ENCODE measurements at places on chromosomes 12 and 14.

DNA sequence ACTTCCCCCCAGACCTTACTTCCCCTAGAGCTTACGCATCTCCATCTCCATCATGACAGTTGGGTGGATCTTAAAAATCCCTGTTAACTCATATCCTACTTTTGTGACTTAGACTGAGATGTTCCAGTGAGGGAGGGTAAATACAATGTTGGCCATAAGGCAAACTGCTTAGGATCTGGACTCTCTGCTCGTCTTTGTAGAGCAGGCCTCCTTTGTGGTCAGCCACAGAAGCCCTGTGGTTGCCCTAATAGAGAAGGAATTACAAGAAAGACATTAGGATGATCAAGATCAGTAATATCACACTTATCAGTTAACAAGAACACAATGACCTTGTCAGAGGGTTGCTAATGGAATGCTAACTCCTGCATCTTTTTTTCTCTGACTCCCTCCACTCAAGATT is 52.0 kb downstream of the TMEM132C start:
- no peak for DNase-seq

GRCh38 chr12:64236549-64236948 is 14.5 kb upstream of the KICS2 start:
- no peak for DNase-seq

DNA sequence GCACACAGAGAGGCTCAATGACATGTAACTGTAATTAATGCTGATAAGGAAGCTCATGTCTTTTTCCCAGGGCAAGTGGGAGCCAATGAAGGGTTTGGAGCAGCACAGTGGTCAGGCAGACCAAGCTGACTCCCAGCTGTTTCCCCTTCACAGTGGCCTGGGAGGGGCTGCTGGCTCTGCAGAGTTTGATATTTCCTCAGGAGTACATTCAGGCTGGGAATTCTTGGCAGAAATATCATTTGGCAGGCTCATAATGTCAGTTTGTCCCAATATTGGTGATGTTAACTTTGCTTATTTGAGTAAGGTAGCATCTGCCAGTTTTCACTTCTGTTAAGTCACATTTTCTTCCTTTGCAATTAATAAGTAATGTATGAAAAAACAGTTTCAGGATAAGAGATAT is 247.0 kb downstream of the EMP1 start:
- DNase-seq = no peak

DNA sequence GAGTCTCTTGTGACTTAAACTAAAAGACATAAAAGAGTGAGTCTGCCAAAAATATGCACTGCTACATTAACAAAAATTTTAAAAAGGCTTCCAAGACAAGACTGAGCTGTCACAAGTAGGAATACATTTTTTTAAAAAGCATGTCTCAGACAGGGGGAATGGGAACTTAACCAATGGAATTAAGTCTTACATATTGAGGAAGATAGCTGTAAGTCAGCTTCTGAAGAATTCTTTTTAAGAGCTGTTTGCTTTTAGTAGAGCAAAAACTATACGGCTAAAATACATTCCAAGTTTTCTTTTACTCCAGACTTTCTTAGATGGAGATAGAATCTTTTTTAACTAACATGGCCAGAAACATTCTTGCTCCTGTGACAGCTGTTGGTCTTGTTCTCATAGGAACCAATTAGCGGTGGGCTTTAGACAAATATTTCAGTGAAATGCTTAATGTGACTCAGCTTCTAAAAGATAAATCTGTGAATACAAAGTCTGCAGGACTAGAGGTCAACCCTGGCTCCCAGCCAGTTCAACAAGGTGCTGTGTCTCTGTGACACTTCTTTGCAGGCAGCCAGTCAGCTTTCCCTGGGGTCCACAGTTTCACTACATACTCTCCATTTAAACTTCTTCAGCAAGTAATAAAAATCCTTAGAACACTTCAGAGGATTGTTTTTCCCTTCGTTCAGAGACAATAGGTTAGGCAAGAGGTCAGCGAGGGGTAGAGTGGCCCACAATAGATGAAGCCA is 187.6 kb downstream of the NAV3 start:
- no peak for DNase-seq

DNA sequence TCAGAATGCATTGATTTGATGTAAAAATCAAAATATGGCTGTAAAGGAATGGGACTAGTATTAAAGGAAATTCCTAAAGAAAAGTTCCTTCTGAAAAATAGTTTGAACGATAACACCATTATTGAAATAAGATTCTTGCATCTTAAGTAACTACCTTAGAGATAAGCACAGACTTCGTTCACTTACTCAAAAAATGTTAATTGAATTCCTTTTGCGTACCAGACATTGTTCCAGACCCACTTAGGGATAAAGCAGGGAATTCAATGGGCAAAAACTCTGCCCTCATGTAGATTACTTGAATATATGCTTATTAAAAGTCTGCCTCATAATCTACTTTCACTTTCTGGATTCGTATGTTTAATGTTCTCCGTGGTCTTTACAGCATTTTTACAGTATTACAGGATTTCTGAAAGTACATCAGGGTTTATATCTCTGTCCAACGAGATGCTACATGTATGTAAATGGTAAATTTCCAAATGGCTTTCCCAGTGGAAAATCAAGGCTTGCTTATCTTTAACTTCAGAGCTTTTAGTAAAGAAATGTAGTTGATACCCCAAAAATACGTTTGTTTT is 213.7 kb downstream of the GXYLT1 start:
- DNase-seq = no peak

DNA sequence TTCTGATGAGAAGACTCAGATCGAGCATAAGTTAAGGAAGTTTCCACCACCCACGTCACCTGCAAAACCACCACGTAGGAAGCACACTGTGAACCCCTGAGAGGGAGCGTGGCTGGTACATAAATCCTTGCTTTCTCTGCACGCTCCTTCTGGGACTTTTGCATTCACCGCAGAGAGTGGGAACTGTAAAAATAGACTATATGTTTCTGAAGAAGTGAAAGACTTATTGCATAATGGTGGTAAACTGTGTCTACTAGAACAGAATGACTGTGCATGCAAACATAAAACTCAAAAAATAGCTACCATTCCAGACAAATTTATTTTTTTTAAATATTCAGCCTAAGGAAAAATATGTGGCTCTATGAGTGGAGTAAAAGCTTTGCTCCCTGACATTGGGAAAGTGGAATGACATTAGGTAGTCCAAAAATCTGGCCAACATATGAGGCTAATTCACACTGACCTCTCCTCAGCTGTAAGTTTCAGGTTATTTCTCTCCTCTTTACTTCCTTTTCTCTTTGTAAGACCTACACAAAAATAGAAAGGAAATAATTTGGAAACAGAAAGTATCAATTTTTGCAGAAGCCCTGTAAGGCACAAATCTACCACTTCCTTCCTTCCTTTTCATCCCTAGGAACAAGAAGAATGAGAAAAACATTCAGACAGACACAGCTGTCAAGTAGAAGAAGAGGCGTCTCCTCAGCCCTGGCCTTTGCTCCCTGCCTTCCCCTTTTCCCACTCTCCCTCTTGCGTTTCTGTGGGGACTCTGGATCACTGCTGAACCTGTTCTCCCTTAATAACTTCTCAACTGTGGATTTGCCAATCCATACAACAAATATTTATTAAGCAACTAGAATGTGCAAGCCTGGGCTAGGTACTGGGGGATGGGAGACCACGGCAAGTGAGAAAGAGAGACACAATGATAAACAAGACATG is 264.3 kb upstream of the FOXN3 start:
- DNase-seq = no peak

- no peak for DNase-seq
Observed at GRCh38 chr12:97301576-97301975, 161.0 kb upstream of the RMST start.

GRCh38 chr12:128388461-128389000 is 121.6 kb downstream of the TMEM132C start:
- DNase-seq = no peak

DNA sequence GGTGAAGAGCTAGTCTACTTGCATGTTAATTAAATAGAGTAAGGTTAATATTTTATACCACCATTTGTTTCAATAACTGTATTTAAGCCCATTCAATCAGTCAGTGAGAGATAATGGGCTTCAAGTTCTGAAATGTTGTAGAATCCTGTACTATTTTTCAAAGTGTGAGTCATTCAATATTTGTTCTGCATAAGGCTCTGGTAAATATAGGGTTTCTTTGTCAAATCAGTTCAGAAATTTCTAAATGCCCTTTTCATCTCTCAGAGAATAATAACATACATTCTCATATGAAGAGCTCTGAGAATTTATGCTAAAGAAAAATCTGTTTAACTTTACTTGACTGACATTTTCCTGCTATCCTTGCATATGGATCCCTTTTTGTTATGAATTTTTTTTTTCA is 493.3 kb downstream of the TMTC2 start:
- no peak for DNase-seq

GRCh38 chr12:113070117-113070906 is 13.8 kb downstream of the DTX1 start:
- no peak for DNase-seq

DNA sequence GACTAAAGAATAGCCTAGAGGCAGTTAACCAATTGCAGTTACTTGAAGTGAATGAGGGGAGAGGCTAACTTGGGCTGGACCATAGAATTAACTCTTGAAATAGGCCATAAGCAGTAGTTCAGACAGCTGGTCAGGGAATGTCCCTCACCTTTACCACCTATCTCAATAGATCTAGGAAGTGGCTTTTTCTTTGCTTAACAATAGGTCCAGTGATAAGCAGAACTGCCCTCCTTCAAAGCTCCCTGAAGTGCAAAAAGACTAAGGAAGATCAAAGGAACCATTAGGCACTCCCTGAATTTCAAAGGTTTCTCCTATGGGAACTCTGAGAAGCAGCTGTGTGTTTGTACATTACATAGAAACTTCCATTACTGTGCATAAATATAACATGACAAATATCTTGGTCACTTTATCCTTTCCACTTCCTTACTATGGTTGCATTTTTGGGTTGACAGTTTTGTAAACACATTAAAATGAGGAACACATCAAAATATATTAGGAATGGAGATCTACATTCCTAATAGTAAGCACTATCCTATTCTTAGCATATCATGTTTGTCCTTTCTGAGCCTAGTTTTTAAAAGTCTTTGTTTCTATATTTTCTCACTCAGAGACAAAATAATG is 7.2 kb upstream of the NAA30 start:
- DNase-seq = no peak

DNA sequence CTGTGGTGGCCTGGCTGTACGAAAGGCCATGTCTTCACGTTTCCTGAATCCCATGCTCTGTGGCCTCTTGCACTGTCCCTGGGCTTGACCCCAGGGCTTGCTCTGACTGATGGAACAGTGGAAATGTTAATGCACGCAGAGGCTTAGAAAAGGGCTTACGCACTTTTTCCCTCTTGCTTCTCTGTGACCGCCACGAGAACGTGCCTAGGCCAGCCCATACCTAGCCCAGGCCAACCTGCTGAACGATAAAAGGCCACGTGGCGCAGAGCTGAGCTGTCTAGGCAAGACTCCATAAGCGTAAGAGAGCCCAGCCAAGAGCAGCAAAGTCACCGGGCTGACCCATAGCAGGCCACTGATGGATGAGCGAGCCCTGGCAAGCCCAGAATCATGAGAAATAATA is 18.3 kb downstream of the TTC7B start:
- no peak for DNase-seq

DNA sequence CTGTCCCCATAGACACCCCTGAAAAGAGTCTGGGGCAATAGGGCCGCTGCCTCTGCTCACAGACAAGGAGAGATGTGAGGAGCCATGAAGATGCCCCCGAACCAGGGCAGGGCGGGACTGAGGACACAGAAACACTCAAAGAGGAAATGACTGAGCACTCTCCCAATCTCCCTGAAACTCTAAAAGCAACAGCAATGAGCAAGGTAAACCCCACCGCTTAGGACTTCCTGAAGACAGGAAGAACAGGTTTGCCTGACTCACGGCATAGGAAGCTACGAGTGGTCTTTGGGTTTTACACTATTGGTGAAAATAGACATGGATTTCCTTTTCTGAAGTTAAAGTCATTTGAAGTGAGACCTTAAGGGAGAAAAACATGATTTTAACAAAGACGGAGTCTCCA is 32.5 kb downstream of the STX2 start:
- DNase-seq = no peak

GRCh38 chr14:21527318-21527679 is 1.2 kb upstream of the SALL2 start:
- DNase-seq = no peak

DNA sequence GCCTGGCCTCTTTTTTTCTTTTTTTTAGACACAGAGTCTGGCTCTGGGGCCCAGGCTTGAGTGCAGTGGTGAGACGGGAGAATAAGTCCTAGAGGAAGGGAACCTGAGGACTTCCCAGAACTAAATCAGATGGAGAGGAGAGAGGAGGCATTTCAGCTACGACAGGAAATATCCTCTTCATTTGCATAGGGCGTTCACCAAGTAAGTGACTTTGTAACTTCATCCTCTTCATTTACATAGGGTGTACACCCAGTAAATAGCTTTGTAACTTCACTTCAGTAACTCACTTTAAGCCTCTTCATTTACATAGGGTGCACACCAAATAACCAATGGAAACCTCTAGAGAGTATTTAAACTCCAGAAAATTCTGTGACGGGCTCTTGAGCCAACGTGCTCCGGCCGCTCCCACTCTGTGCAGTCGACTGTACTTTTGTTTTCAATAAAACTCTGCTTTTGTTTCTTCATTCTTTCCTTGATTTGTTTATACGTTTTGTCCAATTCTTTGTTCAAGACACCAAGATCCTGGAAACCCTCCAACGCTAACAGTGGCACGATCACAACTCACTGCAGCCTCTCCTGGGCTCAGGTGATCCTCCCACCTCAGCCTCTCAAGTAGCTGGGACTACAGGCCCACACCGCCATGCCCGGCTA is 21.4 kb upstream of the ANKRD9 start:
- DNase-seq = no peak

DNA sequence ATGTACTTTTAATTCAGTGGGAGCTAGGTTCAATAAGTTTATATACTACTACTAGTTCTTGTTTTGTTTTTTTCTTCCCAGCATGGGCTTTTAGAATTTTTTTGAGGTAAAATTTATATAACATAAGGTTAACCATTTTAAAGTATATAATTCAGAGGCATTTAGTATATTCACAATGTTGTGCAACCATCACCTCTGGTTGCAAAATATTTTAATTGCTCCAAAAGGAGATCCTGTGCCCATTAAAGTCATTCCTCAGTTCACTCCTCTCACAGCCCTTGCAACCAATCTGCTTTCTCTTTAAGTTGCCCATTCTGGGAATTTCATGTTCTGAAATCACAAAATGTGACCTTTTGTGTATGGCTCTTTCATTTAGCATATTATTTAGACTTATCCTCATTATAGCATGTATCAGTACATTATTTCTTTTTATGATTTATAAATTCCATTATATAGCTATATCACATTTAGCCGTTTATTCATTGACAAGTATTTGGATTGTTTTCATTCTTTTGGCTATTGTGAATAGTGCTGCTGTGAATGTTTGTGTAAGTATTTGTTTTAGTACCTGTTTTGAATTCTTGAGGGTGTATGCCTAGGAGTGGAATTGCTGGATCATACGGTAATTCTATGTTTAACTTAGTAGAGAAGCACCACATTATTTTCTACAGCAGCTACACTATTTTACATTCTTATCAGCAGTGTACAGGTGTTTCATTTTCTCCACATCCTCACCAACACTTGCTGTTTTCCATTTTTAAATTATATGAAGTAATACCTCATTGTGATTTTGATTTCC is 59.1 kb downstream of the ARHGAP5 start:
- no peak for DNase-seq

GRCh38 chr14:100767003-100767787 is 40.5 kb downstream of the DLK1 start:
- no peak for DNase-seq
